ENCODE measurements at places on chromosomes 6 and 20. TPM values are rescaled to one million over a fixed set of nuclear protein-coding genes. Genes with fewer than 3 reads are reported as not detected.

Gene ACSS1
- 113 TPM for total RNA-seq

GRCh38 chr20:34895465-34895864, 19.1 kb downstream of the ACSS2 start:
- no peak overlapping the region for H3K4me3 ChIP-seq
- peaks cover 30% of the 10 kb centered on the region for H3K4me1 ChIP-seq
- no peaks in the 10 kb centered on the region for H3K27me3 ChIP-seq
- DNase-seq: no peak
- no peaks in the 10 kb centered on the region for H3K36me3 ChIP-seq

DNA sequence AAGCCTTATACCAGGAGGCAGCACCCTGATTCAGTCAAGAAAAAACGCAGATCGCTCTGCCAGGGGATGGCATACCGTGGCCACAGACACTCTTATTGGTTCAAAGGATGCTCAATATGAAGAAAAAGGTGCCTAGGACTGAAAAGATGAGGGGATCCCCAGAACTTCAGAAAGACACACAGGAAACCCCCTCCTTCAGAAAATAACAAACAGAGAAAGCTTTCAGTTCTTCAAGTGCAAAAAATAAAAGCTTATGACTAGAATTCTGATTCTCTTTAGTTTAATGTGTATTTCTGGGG, 17.7 kb upstream of the MYB start:
- H3K4me1 ChIP-seq: no peaks in the 10 kb centered on the region
- no peaks in the 10 kb centered on the region for H3K36me3 ChIP-seq
- DNase-seq: no peak
- H3K4me3 ChIP-seq: no peak overlapping the region

DNA sequence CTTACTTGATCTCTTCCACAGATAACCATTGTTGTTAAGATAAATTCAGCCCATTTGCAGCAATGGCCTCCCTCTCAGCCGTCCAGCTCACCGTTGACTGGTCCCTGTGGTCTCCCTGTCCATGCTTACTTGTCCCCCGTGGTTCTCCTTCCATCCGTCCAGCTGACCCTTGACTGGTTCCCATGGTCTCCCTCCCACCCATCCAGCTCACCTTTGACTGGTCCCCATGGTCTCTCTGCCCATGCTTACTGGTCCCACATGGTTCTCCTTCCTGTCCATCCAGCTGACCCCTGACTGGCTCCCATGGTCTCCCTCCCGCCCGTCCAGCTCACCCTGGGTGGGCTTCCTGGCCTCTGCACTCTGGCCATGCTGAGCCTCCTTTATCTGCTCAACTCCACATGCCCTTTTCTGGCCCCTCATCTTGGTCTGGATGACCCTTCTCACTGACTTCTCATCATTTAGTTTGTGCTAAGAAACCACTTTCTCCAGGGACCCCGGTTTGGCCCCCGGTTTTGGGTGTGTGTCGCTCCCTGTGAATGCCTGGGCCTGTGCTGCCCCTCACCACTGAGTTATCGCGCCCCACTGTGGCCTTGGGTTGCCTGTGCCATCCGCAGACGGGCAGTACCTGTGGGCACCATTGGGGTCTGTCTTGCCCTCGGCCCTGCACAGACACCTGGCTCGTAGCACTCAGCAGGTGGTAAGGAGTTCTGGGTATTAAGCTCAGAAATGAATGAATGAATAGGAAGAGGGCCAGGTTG, 146.4 kb downstream of the ERMARD start:
- no peak overlapping the region for H3K4me3 ChIP-seq
- no peaks in the 10 kb centered on the region for H3K4me1 ChIP-seq
- no peak for DNase-seq
- no peak overlapping the region for H3K27ac ChIP-seq

Gene DEF6
- 5.7 TPM for total RNA-seq

DNA sequence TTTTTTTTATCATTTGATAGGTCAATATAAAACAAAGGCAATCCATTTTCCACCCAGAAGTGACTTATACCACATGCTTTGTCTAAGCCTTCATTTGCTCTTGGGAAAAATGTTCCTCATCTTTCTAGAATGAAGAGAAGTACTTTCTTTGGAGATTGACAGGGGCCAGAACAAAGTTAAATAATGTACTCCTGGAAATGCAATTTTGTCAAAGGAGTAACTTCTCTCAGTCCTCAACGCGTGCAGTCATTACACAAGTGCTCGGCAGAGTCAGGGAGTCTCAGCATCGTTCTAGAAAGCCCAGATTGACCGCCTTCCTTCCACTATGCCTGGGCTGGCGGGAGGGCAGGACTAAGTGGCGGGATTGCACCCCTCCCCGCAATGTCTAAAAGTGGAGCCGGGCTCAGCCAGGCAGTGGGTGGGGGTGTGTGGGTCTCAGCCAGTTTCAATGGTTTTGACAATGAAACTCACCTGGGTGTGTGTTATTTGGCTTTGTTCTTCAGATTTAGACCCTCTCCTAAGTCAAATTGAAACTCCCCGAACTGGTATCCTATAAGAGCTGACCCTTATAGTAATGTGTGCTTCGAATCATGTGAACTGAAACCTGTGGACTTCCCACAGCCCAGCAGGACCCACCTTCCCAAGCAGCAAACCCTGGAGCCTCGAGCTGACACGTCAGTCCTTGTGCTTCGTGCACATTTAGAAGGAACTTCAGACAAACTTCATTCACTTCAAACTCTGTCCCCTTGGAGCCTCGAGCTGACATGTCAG, 63.2 kb upstream of the DUSP22 start:
- DNase-seq: no peak
- H3K36me3 ChIP-seq: no peaks in the 10 kb centered on the region
- no peak overlapping the region for H3K4me3 ChIP-seq
- H3K4me1 ChIP-seq: no peaks in the 10 kb centered on the region
- H3K27me3 ChIP-seq: no peaks in the 10 kb centered on the region

Gene GLYATL3
- total RNA-seq: not detected

GRCh38 chr6:166767230-166767629, 140.2 kb upstream of the RPS6KA2 start:
- no peak overlapping the region for H3K4me3 ChIP-seq
- no peaks in the 10 kb centered on the region for H3K36me3 ChIP-seq
- no peak for DNase-seq
- no peak overlapping the region for H3K27ac ChIP-seq

- no peaks in the 10 kb centered on the region for H3K36me3 ChIP-seq
- no peak overlapping the region for H3K4me3 ChIP-seq
- no peaks in the 10 kb centered on the region for H3K4me1 ChIP-seq
- no peaks in the 10 kb centered on the region for H3K27me3 ChIP-seq
- no peak for DNase-seq
These were observed 20.2 kb downstream of the GFOD1 start for GRCh38 chr6:13467216-13467600.

DNA sequence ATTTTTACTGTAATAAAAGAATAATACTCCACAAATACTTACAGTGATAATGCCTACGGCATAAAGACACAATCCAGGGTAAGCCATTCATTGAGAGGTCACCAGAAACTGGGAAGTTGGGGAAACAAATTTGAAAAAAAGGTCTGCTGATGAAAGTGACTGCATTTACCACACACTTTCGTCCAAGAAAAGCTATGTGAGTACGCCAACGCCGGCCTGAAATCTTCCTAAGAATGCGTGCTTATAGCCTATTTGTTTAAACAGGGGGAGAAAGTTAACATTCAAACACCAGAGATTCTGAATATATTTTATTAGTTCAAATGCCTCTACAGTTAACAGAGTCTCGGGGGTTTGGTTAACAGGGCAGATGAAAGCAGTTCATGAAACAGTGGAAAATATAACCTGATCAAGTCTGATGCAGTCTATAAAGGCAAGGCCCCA, 657 bp upstream of the LTV1 start:
- H3K4me1 ChIP-seq: peaks cover 9% of the 10 kb centered on the region
- H3K27me3 ChIP-seq: no peaks in the 10 kb centered on the region
- H3K27ac ChIP-seq: peak overlapping the region; percentile 94
- DNase-seq: no peak
- peak overlapping the region; percentile 78 for H3K4me3 ChIP-seq

GRCh38 chr6:167298127-167298526, 7.0 kb downstream of the UNC93A start:
- H3K4me3 ChIP-seq: no peak overlapping the region
- H3K36me3 ChIP-seq: peaks cover 3% of the 10 kb centered on the region
- no peak for DNase-seq
- H3K4me1 ChIP-seq: no peaks in the 10 kb centered on the region
- H3K27ac ChIP-seq: no peak overlapping the region
- no peaks in the 10 kb centered on the region for H3K27me3 ChIP-seq

Gene SLC25A27
- total RNA-seq: not detected

Gene VGLL2
- not detected for total RNA-seq

DNA sequence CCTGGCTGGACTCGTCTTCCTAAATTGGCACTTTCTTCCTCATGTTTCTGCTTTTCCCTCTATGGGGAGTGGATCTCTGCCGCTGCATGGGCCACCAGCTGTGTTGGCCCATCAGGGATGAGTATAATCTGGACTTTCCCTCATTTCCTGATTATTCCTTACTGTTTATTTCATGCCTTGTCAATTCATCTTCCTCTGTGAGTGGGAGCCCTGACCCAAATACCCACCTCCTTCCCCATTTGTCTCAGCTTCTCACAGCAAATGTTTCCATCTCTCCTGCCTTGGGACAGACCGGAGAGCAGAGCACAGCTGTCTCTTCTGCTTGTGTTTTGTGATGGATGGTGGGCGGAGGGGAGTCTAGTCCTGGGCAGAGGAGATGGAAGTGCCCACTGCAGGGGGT, 212.7 kb downstream of the UST start:
- no peak for DNase-seq
- H3K27me3 ChIP-seq: no peaks in the 10 kb centered on the region
- H3K4me1 ChIP-seq: no peaks in the 10 kb centered on the region

Gene NNAT
- not detected for total RNA-seq

DNA sequence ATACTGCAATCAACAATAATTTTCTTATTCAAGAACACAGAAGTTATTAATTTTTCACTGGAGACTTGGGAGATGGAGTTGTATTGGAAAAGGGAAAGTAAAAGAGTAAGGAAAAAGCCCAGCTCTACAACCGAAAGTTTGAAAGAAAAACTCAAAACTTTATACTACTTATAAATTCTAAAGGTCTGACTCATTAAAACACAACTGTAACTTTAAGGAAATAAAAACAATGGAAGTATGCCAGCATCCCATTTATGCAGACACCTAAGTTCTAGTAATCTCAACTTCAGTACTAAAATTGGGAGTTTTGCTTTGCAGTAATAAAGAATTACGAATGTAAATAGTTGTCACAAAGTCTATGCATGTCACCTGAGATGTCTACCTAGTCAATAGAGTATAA, 80.6 kb downstream of the IRAK1BP1 start:
- no peak overlapping the region for H3K4me3 ChIP-seq
- H3K27ac ChIP-seq: no peak overlapping the region
- no peaks in the 10 kb centered on the region for H3K27me3 ChIP-seq
- DNase-seq: no peak
- peaks cover 2% of the 10 kb centered on the region for H3K36me3 ChIP-seq
- no peaks in the 10 kb centered on the region for H3K4me1 ChIP-seq

GRCh38 chr6:139841794-139842215, 467.4 kb upstream of the CITED2 start:
- peaks cover 12% of the 10 kb centered on the region for H3K4me1 ChIP-seq
- no peak for DNase-seq
- no peak overlapping the region for H3K4me3 ChIP-seq
- H3K27me3 ChIP-seq: no peaks in the 10 kb centered on the region

DNA sequence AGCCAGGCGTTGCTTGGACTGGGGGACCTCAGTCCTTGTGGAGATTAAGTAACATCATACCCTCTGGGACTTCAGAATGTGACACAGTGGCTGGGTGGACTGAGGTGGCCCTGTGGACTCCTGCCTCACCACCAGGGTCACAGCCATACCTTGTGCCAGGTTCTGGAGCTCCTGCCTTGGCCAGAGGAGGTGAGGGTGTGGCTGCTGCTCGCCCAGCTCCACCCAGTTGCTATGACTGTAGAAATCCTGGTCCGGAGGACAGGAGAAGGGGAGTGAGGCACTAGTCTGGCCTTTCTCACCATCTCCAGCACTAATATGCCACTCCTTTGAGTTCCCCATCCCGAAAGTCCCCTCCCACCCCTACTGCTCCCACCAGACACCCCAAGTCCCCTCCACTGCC, 1.9 kb downstream of the VWA7 start:
- no peak overlapping the region for H3K27ac ChIP-seq
- H3K27me3 ChIP-seq: no peaks in the 10 kb centered on the region
- no peaks in the 10 kb centered on the region for H3K36me3 ChIP-seq
- H3K4me3 ChIP-seq: no peak overlapping the region

DNA sequence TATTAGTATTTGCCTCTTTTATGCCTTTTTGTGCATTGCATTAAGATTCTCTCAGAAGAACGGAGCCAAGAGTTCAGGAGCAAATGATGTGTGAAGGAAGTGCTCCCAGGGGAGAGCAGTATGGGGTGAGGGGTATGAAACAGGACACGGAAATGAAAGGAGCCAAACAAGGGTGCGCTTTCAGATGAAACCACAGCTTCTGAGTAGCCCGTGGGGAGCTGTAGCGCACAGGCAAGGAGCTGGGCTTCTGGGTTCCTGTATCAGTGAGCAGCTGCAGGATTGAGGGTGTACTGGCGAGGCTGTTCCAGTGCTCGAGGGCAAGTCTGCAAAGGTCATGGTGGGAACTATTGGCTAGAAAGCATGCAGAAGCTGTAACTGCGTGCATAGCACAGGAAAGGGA, 25.4 kb downstream of the ANKEF1 start:
- no peaks in the 10 kb centered on the region for H3K27me3 ChIP-seq
- H3K36me3 ChIP-seq: no peaks in the 10 kb centered on the region
- H3K4me1 ChIP-seq: no peaks in the 10 kb centered on the region
- no peak for DNase-seq

Gene BTN1A1
- 7.3 TPM for total RNA-seq

- no peaks in the 10 kb centered on the region for H3K4me1 ChIP-seq
- peak overlapping the region; percentile 27 for H3K27ac ChIP-seq
- peak; percentile 51 for DNase-seq
- peaks cover 16% of the 10 kb centered on the region for H3K36me3 ChIP-seq
These were observed 43.4 kb downstream of the MYH7B start for GRCh38 chr20:34999021-34999451.

DNA sequence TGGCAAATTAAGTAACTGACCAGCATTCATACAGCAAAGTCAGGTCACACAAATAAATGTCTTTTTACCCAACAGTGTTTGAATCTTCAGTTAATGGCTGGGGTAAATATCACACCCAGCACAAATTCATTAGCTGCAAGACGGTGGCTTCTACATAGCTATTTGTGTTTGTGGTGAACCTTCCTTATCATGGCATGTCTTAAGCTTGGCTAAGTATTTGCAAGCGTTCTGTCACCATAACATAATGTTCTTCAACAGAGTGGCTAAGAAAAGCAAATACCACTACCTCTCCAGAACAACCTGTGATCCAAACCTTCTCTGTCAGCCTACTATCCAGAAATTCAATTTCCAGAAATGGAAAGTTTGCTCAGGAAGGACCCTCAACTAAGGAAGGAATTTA, 255.6 kb upstream of the TAB2 start:
- no peaks in the 10 kb centered on the region for H3K36me3 ChIP-seq
- no peak overlapping the region for H3K4me3 ChIP-seq
- H3K4me1 ChIP-seq: peaks cover 5% of the 10 kb centered on the region
- H3K27ac ChIP-seq: no peak overlapping the region

All from Caco-2 (cell line).